Neural crest cell (in vitro differentiated cells): ENCODE measurements at places on chromosomes 5 and 9.

- no peak for DNase-seq
These were observed 189.0 kb downstream of the NR3C1 start for GRCh38 chr5:143214458-143214857.

DNA sequence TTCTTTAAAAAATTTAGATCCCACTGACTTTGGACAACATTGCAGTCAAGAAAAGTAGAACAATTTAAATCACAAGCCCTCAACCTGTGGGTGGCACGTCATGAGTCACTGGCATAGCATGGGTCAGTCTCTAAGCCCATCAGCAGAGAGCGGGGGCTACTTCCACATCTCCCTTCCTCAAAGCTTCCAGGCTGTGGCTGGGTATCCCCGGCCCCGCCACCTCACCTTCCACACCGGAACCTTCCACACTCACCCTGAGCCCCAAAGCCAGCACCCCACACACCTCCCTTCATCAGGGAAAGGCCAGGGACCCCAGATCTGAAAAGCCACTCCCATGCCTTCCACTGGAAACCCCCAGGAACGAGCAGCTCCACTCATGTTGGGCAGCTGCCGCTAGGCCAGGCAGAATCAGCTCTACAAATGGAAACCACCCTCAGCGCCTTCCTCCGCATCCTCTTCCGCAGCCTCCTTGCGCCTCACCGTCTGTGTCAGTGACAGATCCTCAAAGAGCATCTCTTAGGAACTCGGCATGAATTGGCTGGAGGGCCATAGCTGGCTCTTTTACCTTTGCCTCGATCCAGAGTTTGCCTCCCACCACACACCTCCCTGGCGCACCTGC, 156.5 kb downstream of the ERCC6L2 start:
- DNase-seq, result no peak

GRCh38 chr9:124793015-124793541, 16.1 kb downstream of the OLFML2A start:
- no peak for DNase-seq

GRCh38 chr5:148963664-148964063, 99.2 kb downstream of the SH3TC2 start:
- DNase-seq, result no peak

GRCh38 chr5:180334751-180335613, 18.2 kb downstream of the GFPT2 start:
- DNase-seq, result no peak

DNA sequence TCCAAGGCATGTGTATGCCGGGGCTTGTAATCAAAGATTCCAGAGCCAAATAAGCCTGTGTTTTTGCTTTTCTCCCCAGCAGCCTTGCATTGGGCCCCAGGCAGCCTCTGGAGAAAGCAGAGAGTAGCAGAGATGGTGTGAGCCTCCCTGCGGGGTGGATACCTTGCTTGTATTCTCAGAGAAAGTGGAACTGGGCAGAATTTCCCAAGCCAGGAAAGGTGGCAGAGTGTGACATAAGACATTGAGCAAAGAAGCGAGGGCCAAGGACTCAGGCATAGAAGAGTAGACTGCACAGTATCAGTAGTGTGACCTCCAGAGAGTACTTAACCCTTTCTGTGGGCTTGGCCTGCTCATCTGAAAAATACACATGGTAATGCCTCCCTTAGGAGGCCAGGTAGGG, 1.6 kb upstream of the GSN start:
- no peak for DNase-seq
